ENCODE measurements at places on chromosomes 12 and 14.

GRCh38 chr12:64412459-64412858 lies 8.3 kb downstream of the XPOT start:
- no peak for DNase-seq

GRCh38 chr12:130555628-130556485 lies 160.2 kb downstream of the RIMBP2 start:
- DNase-seq = no peak

- DNase-seq = no peak
These were observed 260.7 kb downstream of the SSPN start for GRCh38 chr12:26455936-26456574.

DNA sequence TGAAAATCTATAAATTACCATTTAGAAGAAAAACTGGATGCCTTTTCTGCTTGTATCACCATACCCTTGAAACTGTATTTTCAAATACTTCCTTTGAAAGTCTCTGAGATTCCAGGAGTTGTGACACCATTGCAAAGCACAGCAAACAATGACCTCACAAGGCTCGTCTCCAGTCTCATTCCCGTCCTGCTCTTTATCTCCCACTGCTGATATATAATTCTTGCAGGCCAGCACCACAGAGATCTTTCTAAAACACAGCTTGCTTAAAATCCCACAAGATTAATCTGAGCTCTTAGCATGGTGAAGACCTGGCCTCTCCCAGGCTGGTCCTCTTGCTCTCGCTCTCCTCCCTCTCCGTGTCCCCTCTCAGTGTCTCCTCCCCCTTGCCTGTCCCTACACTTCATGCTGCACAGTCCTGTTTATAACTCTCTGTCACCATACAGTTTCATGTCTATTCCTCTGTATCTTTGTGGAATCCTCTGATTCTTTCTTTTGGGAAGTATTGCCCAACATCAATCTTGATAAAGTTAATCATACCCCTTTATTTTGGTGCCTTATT lies 51.8 kb downstream of the ZFYVE21 start:
- DNase-seq = no peak

DNA sequence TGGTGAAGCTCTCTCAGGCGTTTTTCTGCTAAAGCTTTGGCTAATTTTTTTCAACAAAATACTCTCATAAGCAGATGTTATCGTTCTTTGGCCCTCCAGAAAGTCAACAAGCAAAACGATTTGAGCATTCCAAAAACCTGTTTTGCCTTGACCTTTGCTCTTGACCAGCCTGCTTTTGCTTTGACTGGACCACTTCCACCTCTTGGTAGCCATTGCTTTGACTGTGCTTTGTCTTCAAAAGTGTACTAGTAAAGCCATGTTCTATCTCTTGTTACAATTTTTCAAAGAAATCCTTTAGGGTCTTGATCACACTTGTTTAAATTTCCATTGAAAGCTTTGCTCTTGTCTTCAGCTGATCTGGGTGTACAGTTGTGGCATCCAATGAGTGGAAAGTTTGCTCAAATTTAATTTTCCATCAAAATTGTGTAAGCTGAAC lies 10.7 kb upstream of the ARID4A start:
- DNase-seq = no peak

DNA sequence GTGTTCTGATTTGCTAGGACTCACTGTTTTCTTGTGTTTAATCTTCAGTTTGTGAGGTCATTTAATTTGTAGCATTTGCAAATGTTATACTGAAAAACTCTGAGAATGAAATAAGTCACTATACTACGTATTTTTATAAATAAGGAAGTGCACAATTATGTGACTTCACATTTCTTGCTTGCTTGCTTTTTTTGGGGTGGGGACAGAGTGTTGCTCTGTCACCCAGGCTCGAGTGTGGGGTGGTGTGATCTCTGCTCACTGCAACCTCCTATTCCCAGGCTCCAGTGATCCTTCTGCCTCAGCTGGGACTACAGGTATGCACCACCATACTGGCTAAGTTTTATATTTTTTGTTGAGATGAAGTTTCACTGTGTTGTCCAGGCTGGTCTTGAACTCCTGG lies 32.7 kb downstream of the RBM25 start:
- no peak for DNase-seq

DNA sequence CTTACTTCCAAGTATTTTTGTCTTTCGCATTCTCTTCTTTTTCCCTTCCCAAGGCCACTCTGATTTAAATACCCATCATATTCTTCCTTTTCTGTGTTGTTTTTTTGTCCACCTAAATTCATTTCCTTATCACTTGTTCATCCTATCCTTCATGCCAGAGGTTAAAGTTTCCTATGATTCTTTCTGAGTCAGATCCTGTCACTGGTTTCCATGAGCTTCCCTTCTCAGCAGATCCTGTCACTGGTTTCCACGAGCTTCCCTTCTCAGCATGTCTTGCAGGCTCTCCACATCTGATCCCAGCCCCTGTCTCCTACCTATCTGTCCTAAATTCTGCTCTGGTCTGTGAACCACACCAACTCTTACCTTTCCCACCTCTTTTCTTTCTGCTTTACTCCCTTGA lies 311.8 kb upstream of the RGS6 start:
- DNase-seq = no peak

DNA sequence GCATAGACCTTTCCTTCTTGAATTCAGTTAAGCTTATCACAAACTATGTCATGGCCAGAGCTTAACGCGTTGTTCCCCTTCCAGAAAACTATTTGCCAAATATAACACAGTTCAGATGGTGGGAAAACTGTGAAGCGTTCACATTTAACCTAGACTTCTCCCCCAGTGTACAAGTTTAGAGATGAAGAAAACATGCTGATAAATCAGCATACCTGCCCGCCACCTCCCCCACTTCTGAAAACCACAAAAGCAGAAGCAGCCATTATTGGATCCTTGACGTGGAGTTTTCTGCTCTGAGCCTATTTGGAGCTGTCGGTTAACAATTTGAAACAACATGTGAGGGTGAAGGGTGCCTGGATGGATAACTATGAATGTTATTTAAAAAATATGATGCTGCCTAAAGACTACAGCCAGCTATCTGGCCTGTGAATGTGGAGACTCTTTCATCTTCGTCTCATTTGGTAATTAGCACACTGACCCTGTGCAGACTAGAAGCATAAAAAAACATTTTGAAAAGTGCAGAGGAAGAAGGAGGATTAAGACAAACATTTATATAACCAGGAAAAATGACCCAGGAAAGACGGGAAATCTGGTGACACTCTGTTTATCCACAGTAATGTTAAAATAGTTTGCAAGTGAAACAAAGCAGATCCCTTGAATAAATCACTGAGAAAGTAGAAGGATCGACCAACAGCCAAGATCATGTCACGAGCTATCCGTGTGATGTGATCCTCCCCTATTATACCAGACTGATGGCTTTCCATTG lies 408.2 kb downstream of the AEBP2 start:
- peak; percentile 55 for DNase-seq

DNA sequence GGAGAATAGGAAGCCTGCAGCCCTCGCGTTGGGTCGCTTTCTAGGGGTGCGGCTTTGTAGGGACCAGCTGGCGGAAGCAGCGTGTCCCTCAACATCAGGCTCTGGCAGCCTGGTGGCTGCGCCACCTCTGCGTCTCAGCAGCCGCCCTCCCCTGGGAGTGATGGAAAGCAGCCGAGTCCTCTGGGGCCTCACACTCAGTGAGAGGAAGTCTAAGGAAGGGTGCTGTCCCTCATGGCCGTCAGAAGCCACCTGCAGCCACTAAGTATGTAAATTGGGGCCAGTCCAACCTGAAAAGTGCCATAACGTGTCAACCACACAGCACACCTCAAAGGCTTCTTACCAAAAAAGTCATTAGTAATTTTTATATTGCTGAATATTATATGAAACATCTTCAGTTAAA lies 80.3 kb downstream of the WDR20 start:
- DNase-seq = no peak

DNA sequence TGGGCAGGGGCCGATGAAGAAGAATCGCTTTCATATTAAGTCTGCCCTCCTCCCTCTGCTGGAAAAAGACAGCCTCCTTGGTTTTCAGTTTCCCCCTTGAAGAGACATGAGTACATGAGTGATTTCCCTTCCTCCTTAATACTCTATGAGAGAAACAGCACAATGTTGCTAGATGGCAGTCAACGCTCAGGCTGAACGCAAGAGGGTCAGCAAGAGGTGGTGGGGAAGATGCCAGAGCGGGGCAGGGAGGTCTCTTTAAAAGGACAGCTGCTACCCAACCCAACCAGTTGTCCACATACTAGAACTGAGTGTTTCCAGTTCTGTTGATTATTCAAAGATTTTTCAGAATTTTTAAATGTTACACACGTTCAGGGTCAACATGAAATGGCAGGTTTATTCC lies 22.8 kb downstream of the CRACR2A start:
- DNase-seq = no peak

- DNase-seq = no peak
These were observed 119.5 kb downstream of the ANO4 start for GRCh38 chr12:100913872-100914592.

GRCh38 chr14:69354383-69355153 lies 43.5 kb downstream of the ERH start:
- no peak for DNase-seq

DNA sequence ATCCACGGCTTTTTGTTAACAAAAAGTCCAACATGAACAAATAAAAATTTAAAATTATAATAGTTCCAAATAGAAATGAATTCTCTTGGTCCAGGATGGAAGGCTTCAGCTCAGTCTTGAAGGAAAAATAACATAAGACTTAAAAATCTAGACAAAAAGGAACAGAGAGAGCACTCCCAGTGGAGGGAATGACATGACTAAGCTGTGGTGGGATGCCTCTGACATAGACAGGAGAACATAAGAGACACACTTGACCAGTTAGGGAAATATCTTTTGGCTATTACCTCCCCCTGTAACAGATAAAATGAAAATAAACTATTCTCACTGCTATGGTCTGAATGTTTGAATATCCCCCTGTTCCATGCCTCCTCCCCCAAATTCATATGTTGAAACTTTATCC lies 106.8 kb downstream of the BBS10 start:
- DNase-seq = no peak

- no peak for DNase-seq
These were observed 50.9 kb downstream of the RIN3 start for GRCh38 chr14:92564344-92565039.

GRCh38 chr14:23430723-23431085 lies 4.8 kb downstream of the MYH7 start:
- DNase-seq = no peak

DNA sequence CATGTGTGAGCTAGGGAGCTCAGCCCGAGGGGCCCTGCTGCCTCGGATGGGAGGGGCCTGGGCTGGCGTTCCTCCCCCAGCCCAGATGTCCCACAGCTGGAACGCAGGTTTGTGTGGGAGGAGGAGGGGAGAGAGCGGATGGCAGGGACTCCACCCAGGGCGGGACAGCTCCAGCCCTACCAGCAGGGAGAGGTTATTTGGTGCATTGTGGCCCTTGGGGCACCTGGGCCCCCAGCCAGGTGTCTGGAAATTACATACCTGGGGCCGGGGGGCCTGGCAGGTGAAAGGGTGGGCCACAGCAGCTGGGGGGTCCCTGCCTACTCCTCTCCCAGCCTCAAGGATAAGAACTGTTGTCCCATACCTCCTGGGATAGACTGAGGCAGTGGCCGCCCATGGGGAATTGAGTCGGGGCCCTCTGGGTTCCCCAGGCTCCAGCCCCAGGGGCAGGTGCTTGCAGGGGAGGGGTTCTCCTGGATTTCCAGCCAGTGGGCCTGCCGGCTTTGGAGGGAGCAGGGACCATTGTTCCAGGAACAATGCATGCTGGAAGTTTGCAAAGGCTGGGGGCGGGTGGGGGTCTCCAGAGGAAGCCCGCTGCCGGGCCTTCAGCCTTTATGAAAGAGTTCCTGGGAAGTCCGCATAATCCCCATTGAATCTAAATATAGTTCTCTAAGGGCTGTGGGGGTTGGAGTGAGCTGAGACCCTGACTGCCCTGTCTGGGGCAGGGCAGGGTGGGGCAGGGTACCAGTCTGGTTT lies 1.2 kb downstream of the KIF26A start:
- DNase-seq = peak; percentile 62

DNA sequence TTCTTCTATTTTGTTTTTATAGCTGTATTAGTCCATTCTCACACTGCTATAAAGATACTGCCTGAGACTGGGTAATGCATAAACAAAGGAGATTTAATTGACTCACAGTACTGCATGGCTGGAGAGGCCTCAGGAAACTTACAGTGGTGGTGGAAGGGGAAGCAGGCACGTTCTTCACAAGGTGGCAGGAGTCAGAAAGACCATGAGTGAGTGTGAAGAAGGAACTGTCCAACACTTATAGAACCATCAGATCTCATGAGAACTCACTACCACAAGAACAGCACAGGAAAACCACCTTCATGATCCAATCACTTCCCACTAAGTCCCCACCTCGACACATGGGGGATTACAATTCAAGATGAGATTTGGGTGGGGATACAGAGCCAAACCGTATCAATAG lies 42.3 kb downstream of the ARMH4 start:
- no peak for DNase-seq

GRCh38 chr14:30553311-30553989 lies 5.5 kb upstream of the G2E3 start:
- DNase-seq = no peak

GRCh38 chr12:51240971-51241370 lies 2.3 kb downstream of the DAZAP2 start:
- DNase-seq = no peak

DNA sequence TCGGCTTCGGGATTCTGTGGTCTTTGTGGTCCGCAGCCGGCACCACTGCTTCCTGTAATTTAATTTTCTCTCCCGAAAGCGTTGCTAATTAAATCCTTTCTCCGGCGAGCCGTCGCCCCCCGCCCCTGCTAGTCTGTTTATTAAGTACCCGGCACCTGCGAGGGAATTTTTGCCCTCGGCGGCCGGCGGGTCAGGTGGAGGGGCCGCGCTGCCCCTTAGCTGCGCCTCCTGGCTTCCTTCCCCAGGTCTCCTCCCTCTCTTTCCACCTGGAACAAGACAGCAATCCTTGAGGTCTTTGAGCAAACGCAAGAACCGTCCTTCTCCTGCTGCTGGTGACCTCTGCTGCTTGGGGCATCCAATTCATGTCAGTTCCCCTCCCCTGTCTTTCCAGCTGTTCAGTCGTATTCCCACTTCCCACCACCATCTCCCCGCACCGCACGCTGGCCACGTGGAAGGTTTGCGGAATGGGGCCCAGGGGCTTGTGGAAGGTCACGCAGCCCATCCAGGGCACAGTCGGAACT lies 16.2 kb downstream of the ZDHHC22 start:
- no peak for DNase-seq

DNA sequence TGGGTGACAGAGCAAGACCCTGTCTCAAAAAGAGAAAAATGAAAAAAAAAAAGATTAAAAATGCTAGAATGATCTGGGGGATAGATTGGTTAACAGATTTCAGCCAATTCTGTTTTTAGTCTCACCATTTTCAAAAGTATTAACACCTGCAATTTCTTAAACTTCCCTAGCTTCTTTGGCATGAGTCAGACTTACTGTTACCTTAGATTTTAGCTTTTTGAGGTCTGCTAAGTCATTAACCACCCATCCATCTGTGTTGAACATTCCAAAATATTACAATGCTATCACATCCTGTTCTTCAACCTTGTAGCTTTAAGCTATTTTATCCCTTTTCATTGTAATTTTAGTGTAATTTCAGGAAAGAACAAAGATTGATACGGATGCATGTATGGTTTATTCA lies 59.3 kb downstream of the PPP1R13B start:
- DNase-seq = no peak

GRCh38 chr14:19729763-19730162 lies 13.6 kb upstream of the OR4Q3 start:
- no peak for DNase-seq
